ENCODE measurements at places on chromosomes 5 and 9. TPM values are rescaled to one million over a fixed set of nuclear protein-coding genes. Genes with fewer than 3 reads are reported as not detected.
A peak's percentile ranks its signal among the peaks of the same experiment; 100 is the strongest.

The GRIA1 gene
- not detected for total RNA-seq

The IDNK gene
- total RNA-seq, result 8.2 TPM

The PHYHD1 gene
- 1.4 TPM for total RNA-seq

The SLCO6A1 gene
- not detected for total RNA-seq

The TRAF2 gene
- 45.7 TPM for total RNA-seq

The CCDC180 gene
- total RNA-seq, result 3.3 TPM

The C8G gene
- total RNA-seq, result 1.5 TPM

The ZNF354C gene
- total RNA-seq, result 6.0 TPM

DNA sequence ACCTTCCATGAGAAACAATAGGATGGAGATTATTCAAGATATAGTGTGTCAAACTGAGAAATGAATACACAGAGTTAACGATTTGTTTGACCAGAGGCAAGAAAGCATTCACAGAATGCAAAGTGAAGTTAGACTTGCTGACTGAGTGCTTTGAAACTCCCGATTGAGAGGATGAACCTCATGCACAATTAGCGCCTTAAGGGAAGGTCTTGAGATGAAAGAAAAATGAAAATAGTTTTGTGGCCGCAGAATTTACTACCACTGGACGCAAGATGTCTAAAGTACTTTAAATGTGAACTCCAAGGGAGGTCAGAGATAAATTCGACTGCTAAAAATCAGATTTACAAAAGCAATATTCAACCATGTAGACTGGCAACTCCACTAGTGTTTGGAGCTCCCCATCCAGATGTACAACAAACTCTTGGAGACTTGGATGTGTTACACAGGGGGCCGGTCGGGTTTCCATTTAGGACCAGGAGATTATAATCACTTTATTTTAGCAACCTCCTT is 707 bp upstream of the RIMOC1 start:
- no peak for DNase-seq

DNA sequence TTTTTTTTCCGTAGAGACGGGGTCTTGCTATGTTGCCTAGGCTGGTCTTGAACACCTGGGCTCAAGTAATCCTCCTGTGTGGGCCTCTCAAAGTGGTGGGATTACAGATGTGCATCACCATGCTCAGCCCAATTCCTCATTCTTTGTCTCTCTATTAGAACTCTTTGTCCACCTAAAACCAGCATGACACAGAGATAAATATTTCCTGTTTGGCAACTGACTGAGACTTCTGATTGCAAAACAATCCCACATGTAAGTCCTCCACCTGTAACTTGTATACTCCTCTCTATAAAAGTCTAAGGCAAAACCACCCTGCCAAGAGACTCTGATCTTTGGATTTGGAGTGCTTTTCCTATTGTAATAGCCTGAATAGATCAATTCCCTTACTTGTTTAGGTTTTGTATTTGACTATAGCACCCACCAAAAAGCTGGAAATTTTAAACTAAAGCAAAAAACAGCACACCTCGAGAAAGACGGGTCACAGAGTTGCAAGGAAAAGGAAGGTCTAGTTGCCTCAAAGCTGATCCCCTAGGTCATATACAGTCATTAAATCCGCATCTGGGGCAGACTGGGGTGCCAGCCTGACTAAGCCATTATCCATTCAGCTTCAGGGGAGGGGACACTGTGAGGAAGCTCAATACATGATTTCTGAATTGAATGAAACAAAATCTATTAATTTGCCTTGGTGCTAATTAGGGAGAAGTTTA is 13.5 kb upstream of the KIF27 start:
- no peak for DNase-seq

DNA sequence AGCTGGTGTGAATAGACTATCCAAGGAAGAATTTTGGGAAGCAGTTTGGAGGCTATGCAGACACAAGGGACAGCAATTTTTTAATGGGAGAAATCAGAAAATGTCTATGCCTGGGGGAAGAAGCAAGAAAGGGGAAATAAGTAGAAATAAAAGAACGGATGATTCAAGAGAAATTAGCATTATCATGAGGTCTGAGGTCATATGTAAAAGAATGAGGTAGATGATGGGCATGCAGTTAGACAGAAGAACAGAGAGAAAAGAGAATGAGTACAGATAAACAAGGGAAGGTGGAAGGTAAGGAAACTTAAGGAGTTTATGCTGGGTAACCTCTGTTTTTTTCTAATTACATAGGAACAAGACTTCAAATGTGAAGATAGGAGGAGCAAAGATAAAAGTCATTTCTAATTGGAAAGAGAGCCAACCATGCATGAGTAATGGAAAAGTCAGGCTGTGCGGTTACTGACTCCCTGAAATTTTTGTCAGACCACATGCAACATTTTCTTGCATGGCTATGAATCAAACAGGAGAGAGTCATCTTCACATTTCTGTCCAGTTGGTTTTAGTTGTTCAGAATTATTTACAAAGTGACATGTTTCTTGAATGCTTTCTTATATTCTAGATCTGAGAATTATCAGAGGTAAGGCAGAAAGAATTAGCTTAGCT is 101.0 kb upstream of the PIK3R1 start:
- no peak for DNase-seq

DNA sequence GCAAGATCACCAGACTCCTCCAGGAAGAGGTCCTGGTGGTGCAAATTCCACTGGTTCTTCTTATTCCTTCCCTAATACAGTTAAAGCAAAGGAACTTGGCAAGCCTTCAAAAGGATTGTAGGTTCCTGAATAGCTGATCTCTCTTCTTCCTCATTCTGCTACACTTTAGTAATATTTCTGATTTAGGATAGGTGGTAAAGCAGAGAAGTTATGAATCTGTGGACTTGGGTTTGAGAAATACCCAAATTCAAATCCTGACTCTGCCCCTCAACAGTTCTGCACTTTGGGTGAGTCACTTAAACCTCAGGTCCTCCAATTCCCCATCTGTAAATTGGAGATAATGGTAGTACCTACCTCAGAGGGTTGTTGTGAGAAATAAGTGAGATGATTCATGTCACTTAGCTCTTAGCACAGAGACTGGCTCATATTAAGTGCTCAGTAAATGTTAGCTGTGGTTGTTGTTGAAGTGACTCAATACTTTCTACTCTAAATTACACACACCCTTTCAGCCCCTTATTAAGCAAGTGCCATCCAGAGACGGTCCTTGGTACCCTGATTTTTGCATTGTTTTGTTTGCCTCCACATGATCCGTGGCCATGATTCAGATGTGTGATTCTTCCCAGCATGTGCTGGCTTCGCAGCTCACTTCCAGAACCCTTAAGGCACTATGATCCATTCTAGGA is 5.2 kb downstream of the SH3RF2 start:
- DNase-seq, result no peak

DNA sequence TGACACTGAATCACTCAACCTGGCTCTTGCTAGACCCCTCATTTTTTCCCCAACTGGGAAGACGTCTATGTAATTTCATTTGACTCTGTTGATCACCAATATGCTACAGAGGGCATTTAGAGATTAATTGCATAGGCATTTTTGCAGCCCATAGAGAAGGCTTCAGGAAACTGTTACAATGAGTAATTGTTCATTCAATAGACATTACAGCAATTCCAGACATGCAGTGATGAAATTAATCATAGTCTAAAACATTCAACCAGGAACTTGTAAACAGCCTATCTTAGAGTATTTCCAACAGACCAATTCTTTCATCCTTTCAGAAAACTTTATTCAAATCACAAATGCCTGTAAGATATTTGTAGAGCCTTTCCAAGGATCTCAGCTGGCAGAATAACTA is 122.3 kb downstream of the MARCHF11 start:
- DNase-seq, result no peak

GRCh38 chr5:116844015-116844414 is 269.4 kb upstream of the SEMA6A start:
- no peak for DNase-seq

DNA sequence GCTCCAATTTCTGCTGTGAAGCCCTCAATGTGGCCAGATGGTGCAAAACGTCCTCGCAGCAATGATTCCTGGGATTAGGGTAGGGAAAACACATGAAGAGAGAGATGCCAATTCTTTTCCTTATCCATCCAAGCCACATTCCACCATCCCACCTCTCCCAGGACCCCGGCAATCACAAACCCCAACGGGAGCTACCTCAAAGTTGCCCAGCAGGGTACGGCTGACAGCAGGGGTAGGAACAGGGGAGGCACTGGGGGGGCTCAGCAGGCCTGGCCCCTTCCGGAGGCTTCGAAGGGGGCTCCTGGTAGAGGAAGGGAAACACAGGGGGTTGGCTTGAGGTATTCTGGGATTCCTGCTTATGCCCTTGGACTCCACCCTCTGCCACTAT is 3.4 kb upstream of the STOML2 start:
- no peak for DNase-seq

GRCh38 chr5:6734243-6734700 is 21.0 kb downstream of the TENT4A start:
- DNase-seq, result no peak

DNA sequence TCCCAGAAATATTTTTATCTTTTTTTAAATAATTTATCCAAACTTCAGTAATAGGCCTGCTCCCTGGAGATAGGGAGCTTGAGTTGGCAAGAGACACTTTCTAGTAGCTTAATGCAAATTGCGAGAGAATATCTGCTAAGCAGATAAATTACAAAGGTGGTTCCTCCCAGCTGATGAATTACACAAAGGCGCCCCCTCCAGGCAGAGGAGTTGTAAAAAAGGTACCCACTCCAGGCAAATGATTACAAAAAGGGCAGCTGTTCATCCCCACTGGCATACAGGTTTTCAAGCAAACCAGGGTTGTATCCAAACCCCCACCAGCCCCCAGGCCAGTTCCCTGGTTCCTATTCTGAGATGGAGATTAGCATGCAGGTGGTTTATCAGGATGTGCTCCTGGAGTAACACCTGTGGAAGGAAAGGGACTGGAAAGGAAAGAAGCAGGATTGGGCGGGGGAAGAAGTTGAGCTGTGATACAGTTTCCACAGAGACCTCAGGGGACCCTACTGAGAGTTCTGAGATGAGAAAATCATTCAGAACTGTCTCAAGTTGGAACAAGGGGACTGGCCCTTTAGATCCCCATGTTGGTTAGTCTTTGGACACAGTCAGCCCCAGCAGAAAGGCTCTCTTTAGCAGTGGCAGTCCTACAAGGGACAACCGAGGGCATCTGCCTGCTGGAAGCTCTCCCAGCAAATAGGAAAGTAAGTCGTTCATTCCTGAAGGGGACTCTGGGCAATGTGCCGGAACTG is 25.5 kb downstream of the ESM1 start:
- DNase-seq, result peak; percentile 46

DNA sequence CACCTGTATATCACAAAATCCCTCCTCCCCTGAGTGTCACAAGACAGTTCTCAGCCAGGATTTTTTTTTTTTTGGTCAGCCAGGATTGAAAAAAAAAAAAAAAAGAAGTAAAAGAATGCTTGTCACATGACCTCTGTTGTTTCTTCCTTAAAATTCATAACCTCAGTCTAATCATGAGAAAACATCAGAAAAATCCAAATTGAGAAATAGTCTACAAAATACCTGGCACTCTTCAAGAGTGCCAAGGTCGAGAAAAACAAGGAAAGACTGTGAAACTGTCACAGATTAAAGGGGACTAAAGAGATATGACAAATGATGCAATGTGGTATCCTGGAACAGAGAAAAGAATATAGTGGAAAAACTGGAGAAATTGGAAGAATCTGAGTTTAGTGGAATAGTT is 58.5 kb upstream of the SUB1 start:
- DNase-seq, result no peak

DNA sequence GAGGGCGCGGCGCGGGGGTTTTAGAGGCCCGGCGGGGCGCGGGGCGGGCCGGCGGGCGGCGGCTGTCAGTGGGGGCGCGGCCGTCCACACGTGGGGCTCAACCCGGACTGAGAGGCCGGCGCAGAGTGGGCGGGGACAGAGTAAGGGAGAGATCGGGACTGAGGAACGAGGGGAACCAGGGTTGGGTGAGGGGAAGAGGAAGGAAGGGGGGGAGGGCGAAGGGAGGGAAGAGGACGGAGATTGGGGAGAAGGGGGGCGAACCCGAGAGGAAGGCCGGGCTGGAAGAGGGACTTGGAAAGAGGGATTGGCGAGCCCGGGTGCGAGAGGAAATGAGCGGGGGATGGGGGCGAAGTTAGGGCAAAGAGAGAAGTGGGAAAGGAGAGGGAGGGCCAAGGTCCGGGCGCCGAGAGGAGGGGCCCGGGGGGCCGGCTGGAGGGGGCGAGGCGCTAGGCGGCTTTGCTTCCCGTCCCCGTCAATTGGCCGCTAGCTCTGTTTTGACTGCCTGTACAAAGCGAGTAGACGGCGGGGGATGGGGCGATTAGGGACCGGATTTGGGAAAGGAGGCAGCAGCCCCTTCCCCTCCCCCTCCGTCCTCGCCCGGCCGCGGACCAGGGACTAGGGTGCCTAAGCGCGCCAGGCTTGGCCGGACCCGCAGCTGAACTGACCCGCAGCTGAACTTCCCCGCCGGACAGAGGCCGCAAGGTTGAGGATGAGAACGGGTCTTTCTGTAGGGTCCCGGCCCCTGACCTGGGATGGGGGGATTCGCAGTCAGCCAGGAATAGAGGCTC is 399 bp upstream of the FBN2 start:
- no peak for DNase-seq

- DNase-seq, result no peak
Observed at GRCh38 chr5:6808462-6808861, 95.2 kb downstream of the TENT4A start.

GRCh38 chr9:82882748-82883147 is 180.2 kb downstream of the RASEF start:
- no peak for DNase-seq

- no peak for DNase-seq
Observed at GRCh38 chr5:110644357-110644756, 82.1 kb downstream of the TMEM232 start.

Measured in activated CD4-positive, alpha-beta memory T cell treated with anti-CD3 and anti-CD28 coated beads, Interleukin-2, amount 10 ng/mL, durations not matched to agents 7 days and 5 days (primary cell).